Left renal cortex interstitium (tissue), 4 donors: ENCODE measurements at places on chromosomes 1 and 21. TPM values are rescaled to one million over a fixed set of nuclear protein-coding genes. Genes with fewer than 3 reads are reported as not detected.

- DNase-seq: no peak
Observed at GRCh38 chr21:37606549-37606948, 240.0 kb downstream of the DYRK1A start.

STIL gene
- polyA plus RNA-seq: 8.9 TPM

DNA sequence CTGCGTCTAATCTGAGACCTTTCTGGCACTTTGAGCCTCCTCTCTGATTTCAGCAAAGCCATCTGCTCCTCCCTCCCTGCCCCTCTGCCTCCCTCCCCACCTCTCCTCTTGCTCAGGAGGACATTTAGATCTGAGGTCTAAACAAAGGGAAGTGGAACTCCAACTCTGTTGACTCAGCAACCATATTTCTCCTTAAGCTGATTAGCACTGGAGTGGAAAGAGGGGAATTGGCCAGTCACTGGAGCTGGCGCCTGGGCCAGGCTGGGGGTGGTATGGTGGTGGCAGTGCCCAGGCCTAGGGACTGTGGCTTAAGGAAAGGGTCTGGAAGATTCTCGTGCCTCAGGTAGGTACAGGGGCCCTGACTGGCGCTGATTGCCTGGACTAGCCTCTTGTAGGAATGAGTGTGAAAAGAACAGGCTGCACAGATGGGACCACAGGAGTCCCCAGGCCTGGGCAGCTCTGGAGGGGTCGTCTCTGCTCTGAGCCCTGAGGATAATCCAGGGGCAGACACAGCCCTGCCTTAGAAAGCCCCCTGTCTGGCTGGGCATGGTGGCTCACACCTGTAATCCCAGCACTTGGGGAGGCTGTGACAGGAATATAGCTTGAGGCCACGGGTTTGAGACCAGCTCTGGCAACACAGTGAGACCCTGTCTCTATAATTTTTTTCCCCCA lies 11.9 kb downstream of the SH2D2A start:
- no peak for DNase-seq

- DNase-seq: no peak
Observed at GRCh38 chr1:178126741-178127185, 32.9 kb downstream of the RASAL2 start.

DNA sequence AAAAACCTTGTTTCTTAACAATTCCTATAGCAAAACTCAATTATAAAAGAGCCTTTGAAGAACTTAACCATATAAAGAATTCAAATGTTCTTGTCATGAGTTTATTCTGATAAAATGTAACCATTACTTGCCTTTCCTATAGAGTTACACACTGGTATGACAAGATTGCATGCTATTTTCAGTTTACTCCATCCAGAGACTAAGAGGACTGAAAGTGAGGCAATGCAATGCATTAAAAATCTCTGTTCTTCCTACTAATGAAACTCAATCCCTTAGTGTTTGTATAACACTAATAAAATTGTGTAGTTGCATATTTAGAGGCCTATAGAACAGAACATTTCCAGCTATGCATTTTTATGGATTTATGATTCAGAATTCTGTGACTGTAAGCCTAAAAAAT lies 88.1 kb downstream of the COP1 start:
- DNase-seq: no peak

PTGFRN gene
- polyA plus RNA-seq: 57.7 TPM

GRCh38 chr1:74504125-74504932 lies 8.1 kb downstream of the LRRC53 start:
- DNase-seq: no peak

DNA sequence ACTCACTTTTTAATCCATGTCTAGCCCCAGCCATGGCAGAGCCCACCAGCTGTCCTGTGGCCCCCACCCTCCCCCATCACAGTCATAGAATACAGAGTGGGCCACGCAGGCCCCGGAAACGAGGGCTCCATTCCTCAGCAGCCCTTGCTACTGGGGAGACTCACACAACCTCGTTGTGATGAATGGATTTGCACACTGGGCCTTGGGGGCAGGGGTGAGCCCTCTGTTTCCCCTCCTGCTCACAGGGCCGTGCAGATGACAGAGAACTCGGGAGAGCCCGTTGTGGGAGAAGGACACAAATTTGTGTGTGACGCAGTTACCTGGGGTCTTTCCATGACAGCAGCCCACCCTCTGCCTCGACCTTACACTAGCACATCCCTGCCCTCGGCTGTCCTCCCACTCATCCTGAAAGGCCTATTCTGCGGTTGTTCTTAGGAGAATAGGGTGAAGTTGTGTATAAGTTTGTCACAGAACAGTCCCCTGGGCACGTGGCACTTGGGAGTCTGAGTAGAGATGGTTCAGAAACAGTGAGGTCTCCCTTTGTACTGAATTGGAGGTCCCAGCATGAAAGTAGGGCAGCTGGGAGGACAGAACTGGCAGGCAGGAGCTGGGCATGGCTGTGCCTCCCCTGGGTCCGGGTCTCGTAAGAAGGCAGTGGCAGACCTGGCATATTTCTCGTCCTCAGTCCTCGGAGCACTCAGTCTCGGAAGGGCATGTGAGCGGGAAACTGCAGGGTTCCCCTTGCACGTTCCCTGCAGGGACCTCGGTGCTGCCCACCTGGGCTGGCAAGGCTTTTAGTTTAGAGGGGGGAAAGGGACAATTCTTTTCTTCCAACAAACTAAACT lies 6.8 kb downstream of the AGT start:
- DNase-seq: no peak

DNA sequence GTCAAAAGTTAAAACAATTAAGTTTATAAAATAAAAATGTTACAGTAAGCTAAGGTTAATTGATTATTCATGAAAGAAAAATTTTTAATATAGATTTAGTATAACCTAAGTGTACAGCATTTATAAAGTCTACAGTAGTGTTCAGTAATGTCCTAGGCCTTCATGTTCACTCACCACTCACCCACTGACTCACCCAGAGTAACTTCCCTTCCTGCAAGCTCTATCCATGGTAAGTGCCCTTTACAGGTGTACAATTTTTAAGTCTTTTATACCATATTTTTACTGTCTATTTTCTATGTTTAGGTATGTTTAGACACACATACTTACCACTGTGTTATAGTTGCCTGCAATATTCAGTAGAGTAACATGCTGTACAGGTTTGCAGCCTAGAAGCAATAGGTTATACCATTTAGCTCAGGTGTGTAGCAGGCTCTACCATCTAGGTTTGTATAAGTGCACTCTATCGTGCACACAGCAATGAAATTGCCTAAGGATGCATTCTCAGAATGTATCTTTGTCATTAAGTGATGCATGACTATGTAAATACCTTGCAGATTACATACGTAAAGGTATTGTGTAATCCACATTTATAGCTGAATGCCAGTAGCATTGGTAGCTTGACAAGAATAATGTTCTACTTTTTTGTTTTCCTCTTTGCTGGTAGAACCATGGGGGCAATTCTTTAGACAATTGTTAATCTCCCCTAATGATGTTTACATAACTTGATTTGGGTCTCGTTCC lies 35.7 kb upstream of the GPR88 start:
- no peak for DNase-seq

GRCh38 chr1:224198572-224198971 lies 15.5 kb downstream of the DEGS1 start:
- no peak for DNase-seq

HES3 gene
- polyA plus RNA-seq: not detected

MROH9 gene
- not detected for polyA plus RNA-seq
